Calu3 (cell line): ENCODE measurements at places on chromosomes 5 and 9. TPM values are rescaled to one million over a fixed set of nuclear protein-coding genes. Genes with fewer than 3 reads are reported as not detected.

DNA sequence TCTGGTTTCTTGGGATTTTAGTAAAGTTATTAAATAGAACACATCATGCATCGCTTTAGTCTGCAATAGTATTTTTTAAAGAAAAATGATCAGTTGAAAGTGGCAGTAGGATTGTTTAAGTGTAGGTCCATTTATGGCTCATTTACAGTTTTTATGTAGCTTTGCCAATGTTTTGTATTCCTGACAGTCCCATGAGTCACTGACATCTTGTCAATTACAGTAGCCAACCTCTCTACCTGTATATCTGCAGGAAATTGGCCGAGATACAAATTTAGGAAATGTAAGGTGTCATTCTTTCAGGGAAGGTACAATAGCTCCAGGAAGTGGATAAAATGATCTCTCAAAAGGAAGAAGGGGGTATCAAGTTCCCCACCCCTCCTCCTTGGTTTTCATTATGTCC is 47.7 kb upstream of the MTAP start:
- DNase-seq: no peak

- no peak for DNase-seq
These were observed 6.6 kb downstream of the RGS14 start for GRCh38 chr5:177364159-177364962.

DNA sequence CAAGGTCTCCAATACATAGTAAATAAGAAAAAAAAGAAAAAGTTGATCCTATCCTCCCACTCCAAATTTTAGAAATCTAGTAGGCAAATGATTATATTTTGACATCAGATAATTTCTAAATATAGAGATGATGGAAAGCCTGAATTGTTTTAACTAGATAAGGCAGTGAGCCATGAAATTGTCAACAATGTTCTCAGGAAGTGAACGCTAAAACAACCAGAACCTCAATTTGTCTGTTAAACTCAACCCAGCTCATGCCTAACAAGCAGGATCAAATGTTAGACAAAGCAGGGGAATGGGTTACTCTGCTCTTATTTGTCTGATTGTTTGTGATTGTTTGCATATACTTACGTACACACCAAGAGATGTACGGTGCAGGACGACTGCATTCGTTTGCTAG is 49.2 kb downstream of the ESM1 start:
- no peak for DNase-seq

DNA sequence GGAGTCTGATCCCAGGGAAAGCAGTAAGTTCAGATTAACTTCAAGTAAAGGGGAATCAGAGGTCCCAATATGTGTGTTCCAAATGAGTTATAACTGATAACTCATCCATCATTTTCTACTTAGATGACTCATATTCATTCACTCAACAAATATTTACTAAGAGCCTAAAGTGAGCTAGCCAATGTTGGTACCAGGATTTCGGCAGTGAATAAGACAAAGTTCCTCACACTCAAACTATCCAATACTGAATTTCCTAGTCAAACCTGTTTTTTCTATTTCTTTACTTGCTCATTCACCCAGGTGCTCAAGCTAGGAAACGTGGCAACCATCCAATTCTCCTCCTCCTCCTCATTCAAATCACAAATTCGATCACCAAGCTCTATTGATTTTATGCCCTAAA is 25.8 kb downstream of the FBXW2 start:
- peak; percentile 13 for DNase-seq

- DNase-seq: no peak
These were observed 163.6 kb upstream of the CDH6 start for GRCh38 chr5:31029925-31030324.

- no peak for DNase-seq
These were observed 772.0 kb upstream of the ACO1 start for GRCh38 chr9:31612336-31613030.

DNA sequence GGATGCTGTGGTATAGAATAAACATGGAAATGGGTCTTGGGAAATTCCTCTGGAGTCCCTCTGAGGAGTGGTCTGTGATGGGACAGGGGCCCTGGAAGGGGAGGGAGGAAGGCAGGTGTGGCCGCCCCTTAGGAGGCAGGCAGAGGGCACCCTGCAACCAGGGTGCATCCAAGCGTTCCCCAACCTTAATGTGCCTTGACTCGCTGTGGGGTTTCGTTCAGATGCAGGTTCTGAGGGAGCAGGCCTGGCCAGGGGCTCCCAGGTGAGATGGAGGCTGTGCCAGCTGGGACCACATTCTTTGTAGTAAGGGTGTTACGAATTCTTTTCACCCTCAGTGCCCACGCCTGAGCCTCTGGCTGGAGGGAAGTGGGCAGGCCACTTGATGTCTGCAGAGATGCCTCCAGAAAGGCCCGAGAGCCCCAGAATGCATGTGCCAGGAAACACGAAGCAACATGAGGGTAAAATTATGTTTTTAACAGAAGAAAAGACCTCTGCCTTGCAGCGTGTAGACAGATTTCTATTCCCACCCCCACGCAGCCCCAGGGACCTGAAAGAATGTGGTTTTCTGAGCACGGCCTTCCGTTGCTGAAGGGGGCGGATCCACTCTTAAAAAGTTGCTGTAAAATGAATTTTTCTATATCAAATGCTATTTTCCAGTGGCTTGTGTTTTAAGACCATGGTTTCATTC is 150.4 kb upstream of the IER5L start:
- no peak for DNase-seq

GRCh38 chr5:168832308-168832707 is 253.1 kb upstream of the PANK3 start:
- DNase-seq: no peak

GRCh38 chr9:32625320-32625719 is 10.1 kb downstream of the TAF1L start:
- DNase-seq: no peak

DNA sequence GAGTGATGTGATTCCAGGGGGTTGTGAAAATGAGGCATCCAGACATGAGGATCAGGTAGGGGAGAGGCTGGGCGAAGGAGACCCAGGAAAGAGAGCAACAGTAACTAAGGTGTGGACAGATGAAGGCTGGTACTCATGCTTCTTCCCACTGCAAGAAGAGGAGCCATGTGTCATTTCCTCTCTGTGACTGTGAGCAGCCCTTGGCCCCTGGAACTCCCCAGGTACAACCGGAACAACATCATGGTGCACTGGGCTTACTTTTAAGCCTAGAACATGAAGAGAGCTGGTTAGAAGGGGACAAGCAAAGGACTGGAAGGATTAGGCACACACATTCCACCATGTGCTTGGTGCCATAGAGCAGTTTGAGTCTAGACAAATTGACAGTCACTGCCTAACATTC is 10.9 kb upstream of the IL12B start:
- DNase-seq: no peak

Gene ADRA1B
- total RNA-seq: 3.7 and 10.9 TPM in 2 replicates

Gene COL15A1
- not detected in 2 replicates for total RNA-seq

Gene DMRT3
- not detected in 2 replicates for total RNA-seq
